ENCODE measurements at places on chromosomes 4 and X.

GRCh38 chr4:85243857-85244256 is 231.1 kb upstream of the ARHGAP24 start:
- DNase-seq, result no peak

DNA sequence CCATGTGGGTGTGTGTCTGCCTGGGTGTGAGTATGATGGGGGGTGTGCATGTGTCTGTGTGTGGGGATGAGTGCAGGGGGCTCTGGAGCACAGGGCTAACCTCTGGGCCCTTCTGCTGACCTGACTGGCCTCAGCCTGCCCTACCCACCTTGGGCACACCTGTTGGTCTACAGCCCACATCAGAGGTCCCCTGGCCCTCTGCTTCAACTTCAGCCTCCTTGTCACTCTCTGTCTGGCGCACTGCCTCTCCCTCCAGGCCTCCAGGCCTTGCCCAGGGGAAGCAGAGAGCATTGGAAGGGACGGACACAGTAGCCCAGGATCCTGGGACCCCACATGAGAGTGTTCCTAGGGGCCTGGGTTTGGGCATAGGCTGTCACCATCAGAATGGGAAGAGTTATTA is 115.4 kb downstream of the EFNB1 start:
- DNase-seq, result no peak

DNA sequence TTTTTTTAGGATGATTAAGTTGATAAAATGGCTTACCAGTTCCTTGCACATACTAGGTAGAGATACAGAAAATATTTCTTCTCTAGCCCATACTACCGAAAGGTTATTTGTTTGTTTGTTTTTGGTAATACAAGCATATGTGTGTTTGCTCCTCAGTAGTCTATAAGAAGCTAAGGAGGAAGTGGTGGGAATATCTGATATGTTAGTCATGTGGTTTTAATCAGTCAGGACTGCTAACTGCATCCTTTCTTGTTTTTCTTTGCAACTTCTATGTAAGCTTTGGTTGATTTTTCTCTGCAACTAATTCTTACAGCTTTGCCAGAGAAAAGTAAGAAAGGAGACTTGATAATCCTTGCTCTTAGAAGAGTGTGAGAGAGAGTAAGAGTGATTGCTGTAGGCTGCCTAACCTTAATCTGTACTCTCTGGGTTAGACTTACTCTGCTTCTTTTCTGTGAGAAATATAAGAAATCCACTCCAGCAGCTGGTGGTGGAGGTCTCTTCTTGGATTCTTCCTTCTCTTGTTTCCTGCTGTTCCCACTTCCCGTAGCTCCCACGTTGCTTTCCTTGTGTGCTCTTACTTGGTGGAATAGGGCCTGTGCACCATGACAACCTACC is 28.3 kb downstream of the SEPTIN11 start:
- no peak for DNase-seq

DNA sequence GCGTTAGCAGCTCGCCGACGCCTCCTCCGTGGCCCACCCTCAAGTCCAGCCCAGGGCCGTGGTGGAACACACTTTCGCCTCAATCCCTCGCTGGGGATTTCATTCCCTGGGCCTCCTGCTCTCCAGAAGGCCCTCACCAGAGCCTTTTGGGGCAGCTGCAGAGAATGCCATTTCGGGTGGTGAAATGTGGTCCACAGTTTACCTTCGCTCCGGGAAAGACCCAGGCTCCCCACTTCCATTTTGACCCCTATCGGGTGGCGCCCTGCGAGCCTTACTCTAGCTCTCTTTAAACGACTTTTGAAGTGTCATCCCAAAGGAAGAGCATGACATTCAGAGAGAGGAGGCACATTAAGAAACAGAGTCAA is 496 bp downstream of the SH2D1A start:
- peak; percentile 19 for DNase-seq

GRCh38 chrX:69238887-69239231 is 73.6 kb upstream of the PJA1 start:
- no peak for DNase-seq

DNA sequence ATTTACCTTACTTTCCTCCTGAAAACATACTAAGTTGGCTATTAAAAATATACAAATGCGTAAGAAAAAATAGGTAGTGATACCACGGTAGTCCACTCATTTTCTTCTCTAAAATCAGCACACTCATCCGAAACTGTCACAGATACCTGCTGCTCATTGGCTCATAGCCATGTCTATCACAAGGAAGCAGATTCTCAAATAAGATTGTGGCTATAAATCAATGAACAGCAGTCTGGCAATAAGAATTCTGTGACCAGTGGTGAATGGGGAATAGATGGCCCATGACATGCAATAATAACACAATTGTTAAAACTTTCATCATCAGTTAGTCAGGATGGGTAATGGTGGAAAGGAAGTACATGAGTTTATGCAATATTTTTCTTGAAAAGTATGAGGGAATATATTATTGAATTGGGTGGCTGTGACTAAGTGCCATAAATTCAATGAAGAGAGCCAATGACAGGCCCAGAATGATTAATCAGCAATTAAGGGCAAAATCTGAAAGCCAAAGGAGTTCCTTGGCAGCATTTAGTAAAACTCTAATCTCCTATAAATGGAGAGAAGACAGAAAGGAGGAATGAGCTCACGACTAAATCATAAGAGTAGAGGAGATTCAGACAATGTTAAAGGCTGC is 202.3 kb upstream of the NEIL3 start:
- DNase-seq, result no peak

GRCh38 chr4:6278801-6279197 is 9.1 kb downstream of the WFS1 start:
- DNase-seq, result peak; percentile 13

DNA sequence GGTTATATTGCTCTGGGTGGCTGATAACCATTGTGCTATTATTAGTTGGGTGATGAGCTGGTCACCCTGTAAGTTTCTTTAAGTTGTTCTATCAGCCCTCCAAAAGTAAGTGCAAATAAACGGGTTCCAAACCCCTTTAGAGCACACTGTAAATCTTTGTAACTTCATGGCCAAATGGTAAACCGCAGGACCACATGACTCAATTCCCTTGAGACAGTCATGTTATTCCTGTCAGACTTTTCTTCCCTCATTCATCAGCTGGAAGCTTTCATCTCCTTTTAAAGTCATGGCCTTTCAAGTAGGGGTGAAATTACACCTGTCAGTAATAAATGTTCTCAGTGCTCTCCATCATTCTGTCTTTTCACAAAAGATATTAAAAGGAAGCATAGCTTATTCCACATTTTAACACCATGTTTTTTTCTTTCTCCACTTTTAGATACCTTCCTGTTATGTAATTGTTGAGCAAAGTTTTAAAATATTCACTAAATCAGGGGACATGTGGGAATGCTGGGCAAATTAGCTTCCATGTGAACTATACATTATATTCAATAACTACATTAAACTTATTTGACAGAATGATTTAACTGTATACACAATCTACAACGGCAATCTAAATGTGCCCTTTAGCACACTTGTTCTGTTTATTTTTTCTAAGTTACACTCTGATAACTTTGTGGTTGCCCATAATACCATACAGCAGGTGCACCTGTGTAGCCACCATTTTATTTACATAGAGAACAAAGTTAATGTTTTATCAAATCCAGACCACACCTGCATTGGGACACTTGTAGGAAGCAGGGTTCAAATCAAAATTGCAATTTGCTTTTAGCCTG is 275.5 kb downstream of the CFAP299 start:
- DNase-seq, result no peak

GRCh38 chr4:138959097-138959815 is 56.3 kb upstream of the NOCT start:
- no peak for DNase-seq

All from activated CD4-positive, alpha-beta T cell treated with anti-CD3 and anti-CD28 coated beads, Interleukin-2, amount 50 U/mL, for 48 hours (primary cell).